Activated naive CD8-positive, alpha-beta T cell treated with anti-CD3 and anti-CD28 coated beads, Interleukin-2, amount 50 U/mL, for 16 hours (primary cell): ENCODE measurements at places on chromosomes 3 and 15.

DNA sequence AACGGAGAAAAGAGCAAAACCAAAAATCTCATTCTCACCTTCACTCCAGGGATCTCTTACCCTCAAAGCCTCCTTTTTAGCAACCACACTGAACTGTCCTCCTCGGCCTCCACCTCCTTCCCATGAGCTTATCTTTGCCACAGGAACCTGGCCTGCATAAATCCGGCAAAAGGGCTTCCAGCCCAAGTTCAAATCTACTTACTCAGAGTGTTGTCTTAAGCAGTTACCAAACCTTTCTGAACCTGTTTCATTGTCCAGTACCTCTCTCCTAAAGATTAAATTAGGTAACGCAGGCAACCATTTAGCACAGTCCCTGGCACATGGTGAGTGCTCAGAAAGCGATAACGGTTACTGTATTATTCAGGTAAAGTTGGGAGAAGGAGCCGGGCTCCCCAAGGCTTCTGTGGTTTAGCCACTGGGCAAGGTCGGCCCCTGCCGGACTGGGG, 777 bp downstream of the CIB1 start:
- DNase-seq: no peak

GRCh38 chr15:51132384-51133139, 37.9 kb upstream of the TNFAIP8L3 start:
- no peak for DNase-seq

- no peak for DNase-seq
These were observed 46.3 kb downstream of the SENP7 start for GRCh38 chr3:101466465-101467309.

GRCh38 chr3:3209714-3210113, 30.2 kb upstream of the CRBN start:
- DNase-seq: no peak

DNA sequence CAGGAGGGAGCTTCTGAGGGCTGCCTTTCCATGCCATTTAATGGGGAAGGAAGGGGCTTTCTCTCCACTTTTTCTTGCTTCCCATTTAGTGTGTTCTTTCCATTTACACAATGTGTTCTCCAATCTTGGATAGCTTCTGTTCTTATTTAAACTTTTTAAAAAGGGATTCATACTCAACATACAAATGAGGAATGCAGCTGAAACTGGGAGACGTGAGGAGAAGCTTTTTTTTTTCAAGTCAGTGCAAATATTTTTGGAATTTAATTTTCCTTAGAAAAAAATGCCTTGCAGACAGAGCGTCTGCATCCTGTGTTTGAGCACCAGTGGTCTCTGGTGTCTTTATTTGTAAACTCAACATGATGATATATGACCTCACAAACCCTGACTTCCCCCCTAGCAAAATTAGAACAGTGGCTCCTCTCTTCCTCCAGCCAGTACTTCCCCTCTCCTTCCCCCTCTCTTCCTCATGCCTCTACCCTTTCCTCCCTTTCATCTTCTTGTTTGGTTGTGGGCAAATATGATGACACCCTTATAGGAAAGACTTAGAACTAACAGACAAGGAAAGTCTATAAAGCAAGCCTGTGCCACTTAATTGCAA, 48.1 kb upstream of the PCSK6 start:
- DNase-seq: no peak

DNA sequence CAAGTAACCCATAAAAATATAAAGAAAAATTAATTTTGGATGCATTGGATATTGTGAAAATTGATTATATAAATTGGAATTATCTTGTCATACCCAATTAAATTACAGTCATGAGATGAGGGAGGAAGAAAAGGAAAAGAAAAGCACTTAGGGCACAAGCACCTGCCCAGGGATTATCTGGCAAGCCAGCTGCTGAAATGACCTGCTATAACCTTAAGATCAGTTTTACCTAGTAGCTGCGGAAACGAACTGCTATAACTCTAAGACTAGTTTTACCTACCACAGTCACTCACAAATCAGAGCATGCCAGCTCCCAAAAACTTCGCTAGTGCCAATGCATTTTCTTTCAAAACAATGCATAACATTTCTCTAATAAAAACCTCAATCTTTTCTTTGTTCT, 26.2 kb downstream of the LRRFIP2 start:
- no peak for DNase-seq

GRCh38 chr15:68782589-68783161, 38.0 kb downstream of the ANP32A start:
- DNase-seq: no peak

DNA sequence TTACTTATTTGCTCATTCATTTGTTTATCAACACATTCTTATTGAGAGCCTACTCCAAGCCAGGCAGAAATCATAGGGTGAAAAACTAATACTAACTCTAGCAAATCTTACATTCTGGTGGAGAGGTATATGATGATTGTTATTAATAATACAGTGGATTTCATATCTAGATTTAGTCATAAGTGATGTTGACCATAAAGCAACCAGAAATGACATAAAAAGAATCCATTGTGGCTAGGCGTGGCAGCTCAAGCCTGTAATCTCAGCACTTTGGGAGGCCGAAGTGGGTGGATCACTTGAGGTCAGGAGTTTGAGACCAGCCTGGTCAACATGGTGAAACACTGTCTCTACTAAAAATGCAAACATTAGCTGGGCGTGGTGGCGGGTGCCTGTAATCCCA, 26.2 kb upstream of the IL20RB start:
- no peak for DNase-seq

DNA sequence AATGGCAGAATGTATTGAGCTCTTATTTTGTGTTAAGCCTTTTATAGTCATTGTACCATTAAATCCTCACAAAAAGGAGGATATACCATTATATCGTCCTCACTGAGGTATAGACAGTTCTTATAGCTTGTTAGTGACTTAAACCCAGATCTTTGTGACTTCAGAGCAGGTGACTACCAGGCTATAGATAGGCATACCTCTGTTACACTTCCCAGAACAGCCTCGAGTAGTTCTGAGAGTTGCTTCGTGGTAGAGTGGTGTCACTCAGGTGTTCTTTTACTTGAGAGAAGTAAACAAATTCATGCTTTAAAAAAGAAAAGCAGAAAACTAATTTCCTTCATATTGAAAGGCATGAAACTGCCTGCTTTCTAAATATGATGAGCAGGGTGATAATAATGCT, 59.9 kb downstream of the SEC22A start:
- no peak for DNase-seq

DNA sequence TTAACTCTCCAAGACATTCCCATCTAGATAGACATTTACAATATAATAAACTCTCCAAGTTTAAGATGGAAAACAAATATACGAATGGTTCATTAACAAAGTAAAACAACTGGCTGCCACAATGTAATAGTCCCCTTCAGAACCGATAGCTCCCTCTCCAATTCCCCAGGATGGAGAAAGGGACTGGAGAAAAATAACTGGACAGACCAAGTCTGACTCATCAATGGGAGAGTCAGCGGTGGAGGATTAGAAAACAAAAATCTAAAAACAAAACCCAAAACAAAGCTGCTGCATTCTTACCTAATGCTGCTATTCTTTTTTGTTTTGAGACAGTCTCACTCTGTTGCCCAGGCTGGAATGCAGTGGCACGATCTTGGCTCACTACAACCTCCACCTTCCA, 468.1 kb downstream of the SHQ1 start:
- DNase-seq: no peak

- no peak for DNase-seq
These were observed 29.8 kb downstream of the GLDN start for GRCh38 chr15:51371266-51371665.

DNA sequence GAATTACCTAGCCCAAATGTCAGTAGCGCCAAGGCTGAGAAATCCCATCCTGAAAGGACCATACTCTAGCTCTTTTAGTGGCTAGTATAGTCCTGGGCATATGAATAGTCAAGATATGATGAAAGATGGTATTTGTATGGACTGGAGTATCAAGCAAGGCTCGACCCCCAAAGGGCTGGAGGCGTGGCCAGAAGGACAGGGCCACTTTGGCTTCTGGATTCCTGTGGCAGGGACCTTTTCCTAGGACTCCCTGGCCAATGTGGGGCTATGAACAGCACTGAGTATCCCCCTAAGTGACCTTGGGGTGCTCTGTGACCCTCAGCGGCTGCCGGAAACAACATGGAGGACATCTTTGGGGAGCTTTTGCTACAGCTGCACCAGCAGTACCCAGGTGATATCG, 6.0 kb downstream of the MPI start:
- DNase-seq: no peak

DNA sequence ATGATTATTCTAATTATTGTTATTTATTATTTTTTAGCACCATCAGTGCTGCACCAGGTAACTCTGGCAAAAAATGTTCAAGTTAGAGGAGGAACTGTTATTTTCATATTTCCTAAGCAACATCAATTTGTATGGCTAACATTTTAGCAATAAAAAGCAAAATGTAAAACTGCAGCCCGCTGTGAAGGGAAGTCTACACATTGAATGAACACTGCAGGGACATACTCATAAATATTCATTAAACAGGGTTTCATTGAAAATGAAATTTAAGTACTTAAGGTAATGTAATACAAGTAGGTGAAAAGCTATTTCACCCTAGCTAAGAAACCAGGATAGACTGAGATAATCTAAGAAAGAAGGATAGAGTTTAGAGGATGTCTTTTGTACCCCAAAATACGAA, 532.7 kb downstream of the NLGN1 start:
- DNase-seq: no peak

DNA sequence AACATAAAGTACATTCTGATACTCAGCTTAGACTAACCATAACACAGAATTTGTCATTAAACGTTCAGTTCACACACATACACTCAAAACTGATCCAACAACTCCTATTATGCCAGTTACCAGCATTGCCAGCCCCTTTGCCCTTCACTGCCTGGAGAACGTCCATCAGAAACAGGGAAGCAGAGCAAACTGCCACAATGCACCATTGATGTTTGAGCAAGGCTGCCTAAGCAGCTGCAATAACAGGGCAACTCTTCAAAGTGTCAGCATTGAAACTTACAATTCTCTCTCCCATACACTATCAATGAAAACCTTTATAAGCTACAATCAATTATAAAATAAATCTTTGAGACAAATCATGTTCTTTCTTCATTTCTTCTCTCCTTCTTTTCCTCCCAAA, 85.1 kb downstream of the ZBTB20 start:
- DNase-seq: no peak

DNA sequence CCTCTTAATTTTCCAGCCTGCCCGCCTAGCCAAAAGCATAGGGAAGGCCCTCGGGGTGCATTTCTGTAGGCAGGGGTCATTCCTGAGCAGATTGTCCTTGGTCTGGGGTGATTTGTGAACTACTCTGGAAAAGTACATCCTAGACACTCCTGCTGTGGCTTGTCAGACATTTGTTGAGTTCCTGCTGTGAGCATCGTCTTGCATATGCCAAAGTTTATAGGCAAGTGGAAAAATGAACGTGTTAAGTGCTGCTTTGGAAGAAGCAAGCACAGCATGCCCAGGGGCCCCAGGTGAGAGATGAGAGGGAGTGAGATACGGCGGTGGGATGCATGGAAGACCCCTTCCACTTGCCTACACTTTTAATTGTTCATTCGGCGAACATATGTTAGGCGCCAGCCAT, 237.7 kb upstream of the ST8SIA2 start:
- no peak for DNase-seq

DNA sequence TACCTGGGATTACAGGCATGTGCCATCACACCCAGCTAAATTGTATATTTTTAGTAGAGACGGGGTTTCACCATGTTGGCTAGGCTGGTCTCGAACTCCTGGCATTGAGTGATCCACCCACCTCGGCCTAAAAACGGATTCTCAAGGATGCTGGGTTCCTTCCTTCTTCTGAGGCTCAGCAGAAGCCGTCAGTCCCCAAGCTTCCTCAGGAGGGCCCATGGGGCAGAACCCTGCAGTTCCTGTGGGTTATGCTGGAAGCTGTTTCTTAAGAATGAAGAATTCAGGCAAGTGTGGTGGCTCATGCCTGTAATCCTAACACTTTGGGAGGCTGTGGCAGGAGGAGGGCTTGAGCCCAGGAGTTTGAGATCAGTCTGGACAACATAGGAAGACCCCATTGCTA, 29.0 kb upstream of the ZNF710 start:
- no peak for DNase-seq

- no peak for DNase-seq
These were observed 150.0 kb downstream of the CDIN1 start for GRCh38 chr15:36729418-36729817.

DNA sequence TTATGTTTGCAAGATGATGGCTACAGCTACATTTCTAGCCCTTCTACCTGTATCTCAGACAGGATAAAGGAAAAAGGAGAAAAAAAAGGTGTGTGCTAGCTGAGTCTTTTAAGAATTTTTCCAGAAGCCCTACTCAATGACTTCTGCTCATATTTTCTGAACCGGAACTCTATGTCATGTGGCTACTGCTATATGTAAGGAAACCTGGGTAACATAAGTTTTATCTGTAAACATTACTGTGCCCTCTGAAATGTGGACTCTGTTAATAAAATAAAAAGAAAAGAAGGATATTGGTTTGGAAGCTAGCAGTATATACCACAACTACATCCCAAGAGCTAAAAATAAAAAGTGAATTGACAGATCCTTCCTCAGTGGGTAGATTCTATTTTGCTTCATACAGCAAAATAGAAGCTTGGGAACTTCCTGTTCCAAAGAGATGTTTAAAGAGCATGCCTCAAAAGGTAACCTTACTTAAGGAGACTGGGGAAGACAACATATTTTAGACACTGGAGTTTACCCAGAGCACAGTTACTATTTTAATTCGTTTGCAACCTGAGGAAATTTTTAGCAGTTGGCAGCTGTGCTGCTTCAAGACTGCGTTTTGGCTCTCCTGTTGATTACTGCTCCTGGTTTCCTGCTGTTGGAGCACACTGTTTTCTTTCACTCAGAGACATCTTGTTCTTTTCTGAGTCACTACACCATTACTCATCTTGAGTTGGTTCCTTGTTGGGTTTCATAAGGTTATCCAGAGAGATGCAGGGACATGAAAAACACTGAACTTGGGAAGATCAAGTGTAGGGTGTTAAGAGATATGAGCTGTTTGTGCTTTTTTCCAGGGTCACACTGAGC, 280.7 kb downstream of the NFKBIZ start:
- no peak for DNase-seq

DNA sequence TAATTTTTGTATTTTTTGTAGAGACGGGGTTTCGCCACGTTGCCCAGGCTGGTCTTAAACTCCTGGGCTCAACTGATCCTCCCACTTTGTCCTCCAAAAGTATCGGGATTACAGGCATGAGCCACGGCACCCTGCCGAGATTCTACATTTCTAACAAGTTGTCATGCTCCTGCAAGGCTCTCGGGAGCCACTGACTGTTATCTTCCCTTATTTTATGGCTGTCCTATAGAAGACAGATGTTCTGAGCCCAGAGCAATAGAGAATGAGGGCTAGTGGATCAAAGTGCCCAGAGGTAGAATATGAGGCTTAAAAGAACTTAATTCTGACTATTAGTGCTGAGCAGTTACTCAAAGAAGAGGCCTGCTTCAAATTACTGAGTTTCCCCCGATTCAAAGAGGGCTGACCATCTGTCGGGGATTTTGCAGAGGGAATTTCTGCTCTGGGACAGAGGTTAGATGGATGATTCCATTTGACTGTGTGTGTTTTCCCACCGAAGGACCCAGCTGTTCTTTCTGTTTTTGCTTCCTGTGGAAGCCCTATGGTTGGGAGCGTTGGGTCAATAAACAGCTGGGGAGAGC, 39.5 kb downstream of the ITPR1 start:
- no peak for DNase-seq
